Activated CD8-positive, alpha-beta memory T cell treated with anti-CD3 and anti-CD28 coated beads for 1 hour (primary cell): ENCODE measurements at places on chromosomes 2 and 18.

DNA sequence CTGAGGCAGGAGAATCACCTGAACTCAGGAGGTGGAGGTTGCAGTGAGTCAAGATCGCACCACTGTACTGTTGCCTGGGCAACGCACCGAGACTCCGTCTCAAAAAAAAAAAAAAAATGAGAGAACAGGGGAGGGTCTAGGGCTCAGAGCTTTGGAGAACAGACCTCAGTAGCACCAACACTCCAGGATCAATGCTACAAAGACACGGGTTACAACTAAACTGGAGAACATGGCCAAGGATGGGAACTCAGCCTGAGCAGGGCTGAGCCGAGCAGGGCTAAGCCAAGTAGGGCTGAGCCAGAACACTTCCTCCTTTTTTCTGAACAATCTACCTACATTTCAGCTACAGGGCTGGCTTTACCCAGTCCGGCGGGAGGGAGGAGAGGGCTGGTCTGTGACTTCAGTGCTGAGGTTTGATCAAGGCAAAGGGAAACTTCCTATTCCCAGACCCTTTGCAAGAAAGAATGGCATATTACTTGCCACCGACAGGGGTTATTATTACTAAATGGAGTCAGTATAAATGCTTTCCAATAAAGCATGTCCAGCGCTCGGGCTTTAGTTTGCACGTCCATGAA lies 2.9 kb upstream of the CASP8 start:
- DNase-seq, result no peak

- DNase-seq, result no peak
These were observed 78.2 kb downstream of the SH3RF3 start for GRCh38 chr2:109207176-109207575.

DNA sequence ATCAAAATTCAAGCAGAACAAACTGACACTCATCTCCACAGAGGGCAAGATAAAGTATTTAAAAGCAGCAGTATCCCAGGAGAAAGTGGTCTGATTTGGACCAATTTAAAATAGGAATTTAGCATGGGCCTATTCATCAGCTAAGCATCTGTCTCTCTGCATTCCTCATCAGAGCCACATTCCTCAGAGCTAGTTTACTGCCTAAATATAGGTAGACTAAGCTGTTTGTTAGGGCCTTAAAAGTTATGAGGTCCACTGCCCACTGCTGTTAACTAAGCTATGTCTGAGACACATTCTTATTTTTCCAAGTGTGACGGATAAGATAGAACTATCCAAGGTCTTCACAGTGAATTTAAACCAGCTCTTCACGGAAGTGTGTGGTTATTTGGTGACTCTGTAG lies 17.6 kb downstream of the NEB start:
- DNase-seq, result no peak

DNA sequence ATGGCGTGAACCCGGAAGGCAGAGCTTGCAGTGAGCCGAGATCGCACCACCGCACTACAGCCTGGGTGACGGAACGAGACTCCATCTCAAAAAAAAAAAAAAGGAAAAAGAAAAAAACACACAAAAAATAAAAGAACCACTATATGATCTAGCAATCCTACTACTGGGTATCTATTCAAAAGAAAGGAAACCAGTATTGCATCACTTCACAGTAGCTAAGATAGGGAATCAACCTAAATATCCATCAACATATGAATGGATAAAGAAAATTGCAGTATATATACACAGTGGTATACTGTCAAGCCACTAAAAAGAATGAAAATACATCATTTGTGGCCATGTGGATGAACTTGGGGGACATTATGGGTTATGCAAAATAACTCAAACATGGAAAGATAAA lies 37.9 kb downstream of the METTL21A start:
- no peak for DNase-seq

DNA sequence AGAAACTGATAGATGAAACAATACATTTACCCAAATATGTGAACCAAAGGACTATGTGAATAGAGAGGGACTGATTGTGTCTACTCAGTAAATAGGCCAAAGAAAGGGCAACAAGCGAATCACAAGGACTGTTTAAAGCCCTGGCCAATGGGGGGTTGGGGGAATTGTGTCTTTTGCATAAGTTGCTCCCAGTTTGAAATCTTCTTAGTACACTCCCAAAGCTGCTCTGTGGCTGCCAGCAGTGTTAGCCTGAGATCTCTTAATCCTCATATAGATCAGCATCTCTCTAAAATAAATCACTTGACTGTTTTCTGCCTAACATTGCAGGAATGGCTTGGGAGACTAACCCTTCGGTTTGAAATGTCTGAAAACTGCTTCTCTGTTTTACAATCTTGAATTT lies 236.4 kb downstream of the PLCL1 start:
- DNase-seq, result no peak

- no peak for DNase-seq
These were observed 194.1 kb downstream of the PTPRM start for GRCh38 chr18:7760967-7761948.

DNA sequence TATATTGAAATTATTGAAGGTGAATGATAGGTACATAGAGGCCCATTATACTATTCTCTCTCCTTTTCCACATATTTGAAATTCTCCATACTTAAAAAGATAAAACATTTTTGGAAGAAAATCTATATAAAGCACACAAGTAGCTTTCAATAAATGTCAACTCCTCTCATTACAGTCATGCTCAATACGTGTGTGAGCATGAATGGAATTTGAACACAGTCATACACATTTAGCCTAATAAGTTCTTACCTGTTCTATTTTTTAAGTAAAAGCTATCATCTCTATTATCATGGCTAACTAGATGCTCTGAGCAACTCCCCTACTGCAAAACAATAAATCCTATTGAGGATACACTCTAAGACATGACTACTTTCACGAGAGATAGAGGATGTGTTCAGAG lies 41.9 kb upstream of the SPATS2L start:
- DNase-seq, result no peak

DNA sequence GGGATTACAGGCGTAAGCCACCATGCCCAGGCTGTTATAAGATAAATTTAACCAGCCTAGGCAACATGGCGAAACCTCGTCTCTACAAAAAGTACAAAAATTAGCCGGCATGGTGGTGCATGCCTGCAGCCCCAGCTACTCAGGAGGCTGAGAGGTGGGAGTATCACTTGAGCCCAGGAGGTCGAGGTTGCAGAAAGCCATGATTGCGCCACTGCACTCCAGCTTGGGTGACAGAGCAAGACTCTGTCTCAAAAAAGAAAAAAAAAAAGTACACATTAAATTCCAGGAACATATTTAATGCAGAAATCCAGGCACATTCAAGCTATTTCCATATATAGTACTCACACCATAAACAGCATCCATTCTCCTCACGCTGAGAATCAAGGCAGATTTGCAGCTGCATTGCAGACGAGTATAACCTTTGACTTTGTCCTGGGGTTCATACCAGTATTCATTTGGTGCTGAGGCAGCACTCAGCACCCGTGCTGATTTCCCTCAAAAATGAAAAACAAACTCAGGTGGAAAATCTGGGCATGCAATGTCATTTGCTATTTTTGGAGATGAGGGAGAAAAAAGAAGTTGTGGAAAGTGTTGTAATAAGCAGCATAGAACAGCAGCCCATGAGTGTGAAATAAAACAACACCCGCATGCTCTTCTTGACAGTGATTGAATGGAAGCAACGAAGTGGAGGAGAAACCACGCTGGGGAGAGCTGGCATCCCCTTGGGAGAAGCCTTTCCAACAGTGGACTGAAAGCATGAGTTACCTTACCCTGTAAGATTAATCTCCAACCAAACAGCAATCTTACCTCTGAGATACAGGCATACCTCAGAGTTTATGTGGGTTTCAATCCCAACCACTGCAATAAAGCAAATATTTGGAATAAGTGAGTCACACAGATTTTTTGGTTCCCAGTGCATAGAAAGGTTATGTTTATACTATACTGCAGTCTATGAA lies 46.8 kb upstream of the ANXA4 start:
- no peak for DNase-seq
